COR-L47 (cell line): ENCODE measurements at places on chromosomes 5 and 9.
A peak's percentile ranks its signal among the peaks of the same experiment; 100 is the strongest.

DNA sequence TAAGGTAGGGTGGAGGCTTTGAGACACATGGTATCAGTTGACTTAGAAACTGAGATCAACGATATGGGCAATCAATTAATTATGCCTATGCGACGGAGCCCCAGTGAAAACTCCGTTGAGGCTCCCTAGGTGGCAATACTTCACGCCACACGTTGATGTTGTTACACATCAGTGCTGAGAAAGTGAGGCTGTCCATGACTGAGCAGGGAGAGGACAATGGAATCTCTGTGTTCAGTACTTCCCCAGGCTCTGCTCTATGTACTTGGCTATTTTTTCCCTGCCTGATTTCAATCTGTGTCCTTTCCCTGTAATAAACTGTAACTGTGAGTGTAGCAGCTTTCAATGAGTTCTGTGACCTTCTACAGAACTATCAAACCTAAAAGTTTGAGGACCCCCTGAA, 211.7 kb downstream of the SNCAIP start:
- DNase-seq, result no peak

- no peak for DNase-seq
These were observed 46.0 kb downstream of the HMCN2 start for GRCh38 chr9:130311408-130312140.

GRCh38 chr9:95218773-95219172, 98.7 kb downstream of the FANCC start:
- DNase-seq, result no peak

DNA sequence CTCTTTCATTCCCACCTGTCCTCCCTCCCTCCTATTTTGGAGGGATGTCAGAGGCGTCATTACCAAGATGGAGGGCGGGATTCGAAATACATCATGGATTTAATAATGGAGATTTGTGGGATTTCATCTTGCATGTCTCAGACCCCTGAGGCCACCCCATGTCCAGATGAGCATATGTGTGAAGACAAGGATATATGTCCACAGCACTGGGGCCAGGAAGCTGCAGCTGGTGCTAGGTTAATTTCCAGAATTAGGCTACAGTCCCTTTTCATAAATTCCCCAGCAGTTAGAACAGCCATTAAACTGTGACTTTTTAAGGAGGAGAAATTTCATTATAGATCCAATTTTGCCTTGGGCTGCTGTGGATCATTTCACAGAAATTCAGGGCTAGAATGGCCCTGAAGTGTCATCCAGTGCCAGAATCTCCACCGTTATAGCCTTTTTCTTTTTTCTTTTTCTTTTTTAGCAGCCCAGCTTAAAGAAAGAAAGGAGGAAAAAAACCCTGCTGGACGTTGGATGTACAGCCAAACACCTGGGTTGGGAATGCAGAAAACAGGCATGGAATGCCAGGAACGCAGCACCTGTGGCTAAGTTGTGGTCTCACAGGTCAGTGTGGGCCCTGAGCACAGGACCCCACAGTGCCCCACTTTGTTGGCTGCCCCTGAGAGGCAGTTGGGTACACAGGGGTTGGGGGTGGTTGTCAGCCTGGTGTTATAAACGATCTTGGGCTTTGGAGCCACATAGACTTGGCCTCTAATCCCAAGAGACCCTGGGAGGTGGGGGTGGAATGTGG, 50.2 kb upstream of the CXCL14 start:
- DNase-seq, result no peak

GRCh38 chr5:116575326-116576052, 866 bp upstream of the SEMA6A start:
- DNase-seq, result no peak

- no peak for DNase-seq
These were observed 30.4 kb upstream of the DENND1A start for GRCh38 chr9:123960366-123960765.

GRCh38 chr5:6158974-6159831, 219.1 kb downstream of the MED10 start:
- peak; percentile 2 for DNase-seq

DNA sequence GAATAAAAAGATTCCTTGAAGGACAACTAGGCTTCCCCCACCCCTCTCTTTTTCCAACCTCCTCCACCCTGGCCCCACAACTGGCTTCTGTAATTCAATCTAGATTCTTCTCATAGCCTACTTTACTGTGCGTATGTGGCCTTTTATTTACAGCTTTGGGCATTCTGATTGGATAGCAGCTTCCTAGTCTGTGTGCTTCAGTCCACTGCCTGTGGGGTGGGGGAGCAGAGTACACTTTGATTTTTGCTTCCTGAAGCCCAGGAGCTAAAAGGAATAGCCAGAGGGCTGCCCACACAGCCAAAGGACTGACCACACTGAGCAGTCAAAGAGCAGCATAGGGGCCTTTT, 30.4 kb downstream of the RUSC2 start:
- no peak for DNase-seq

DNA sequence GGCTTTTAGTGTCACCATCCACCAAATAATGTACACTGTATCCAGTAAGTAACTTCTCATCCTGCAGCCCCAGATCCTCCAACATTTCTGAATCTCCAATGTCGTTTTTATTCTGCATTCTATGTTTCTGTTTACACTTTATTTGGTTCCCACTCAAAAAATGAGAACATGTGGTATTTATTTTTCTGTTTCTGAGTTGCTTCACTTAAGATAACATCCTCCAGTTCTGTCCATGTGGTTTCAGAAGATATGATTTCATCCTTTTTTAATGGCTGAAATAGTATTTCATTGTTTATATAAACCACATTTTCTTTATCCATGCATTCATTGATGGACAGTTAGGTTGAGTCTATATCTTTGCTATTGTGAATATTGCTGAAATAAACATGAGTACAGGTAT, 677.3 kb upstream of the FTMT start:
- no peak for DNase-seq
